ENCODE measurements at places on chromosomes 11 and 22.

DNA sequence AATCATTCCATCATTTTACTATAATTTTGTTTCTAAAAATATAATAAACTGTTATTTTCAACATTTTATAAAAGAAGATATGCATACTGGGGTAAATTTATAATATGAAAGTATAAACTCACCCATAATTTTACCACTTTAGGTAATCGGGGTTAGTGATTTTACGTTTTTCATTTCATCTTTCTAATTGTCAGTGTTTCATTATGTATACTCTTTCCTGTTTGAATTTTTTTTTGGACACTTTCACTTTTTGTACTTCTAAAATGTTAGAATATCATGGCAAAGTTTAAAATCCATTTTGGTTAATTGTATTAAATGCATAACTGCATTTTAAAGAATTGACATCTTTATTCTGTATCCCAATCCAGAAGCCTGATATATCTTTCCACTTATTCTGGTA lies 115.8 kb downstream of the METTL15 start:
- no peak for DNase-seq

- DNase-seq, result no peak
Observed at GRCh38 chr11:108302121-108302785, 79.4 kb downstream of the ATM start.

DNA sequence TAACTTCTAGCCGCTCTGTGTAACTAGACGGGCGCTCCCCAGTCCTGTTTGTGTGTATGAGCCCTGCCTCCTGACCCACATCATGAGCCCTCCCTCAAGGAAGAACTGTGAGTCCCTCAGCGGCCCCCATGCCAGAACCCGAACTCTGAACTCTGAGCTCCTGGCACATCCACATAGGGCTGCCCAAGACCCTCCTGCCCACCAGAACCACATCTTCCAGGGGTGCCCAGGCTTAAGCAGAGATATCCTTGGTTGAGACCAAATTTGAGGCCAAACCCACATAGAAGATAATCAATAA lies 3.0 kb downstream of the TRIM29 start:
- no peak for DNase-seq

GRCh38 chr22:35357883-35358621 lies 22.8 kb upstream of the HMOX1 start:
- no peak for DNase-seq
